Tibial artery (tissue), 4 donors: ENCODE measurements at places on chromosomes 2 and 18.

GRCh38 chr18:51169731-51170130 is 27.8 kb downstream of the MEX3C start:
- no peak for DNase-seq

- DNase-seq = no peak
These were observed 32.4 kb downstream of the MARCO start for GRCh38 chr2:118974103-118974993.

GRCh38 chr2:15730545-15731212 is 139.0 kb downstream of the DDX1 start:
- peak; percentile 93 for DNase-seq

DNA sequence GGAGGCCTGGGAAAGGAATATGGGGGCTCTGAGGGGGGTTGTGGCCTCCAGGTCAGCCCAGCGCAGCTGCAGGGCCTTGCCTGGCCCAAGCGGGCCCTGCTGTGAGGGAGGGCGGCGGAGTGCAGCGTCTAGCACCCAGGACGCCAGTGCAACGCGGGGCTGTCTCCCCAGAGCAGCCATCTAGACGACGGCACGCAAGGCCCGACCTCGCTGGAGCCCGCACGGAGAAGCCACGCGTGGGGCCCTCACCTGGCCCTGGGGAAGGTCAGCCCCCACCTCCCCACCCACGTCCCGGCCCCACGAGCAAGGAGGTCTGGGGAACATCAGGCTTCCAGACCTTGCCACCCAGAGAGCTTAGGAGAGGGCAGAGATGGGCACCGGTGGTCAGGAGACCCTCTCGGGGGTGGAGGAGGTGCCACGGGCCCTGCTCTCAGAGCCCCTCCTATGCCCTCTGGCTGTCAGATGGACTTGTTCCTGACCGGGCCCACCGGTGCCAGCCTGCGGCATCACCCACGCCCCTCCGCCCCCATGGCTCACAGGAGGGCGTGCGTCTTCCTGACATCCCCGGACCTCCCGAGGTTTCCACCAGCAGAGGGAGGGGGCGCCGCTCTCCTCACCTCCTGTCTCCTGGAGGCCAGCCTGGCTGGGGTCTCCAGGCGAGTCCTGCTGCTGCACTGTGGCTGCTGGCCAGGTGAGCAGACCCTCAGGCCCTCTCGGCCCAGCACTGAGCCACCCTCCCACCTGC is 17.0 kb downstream of the GPR35 start:
- DNase-seq = peak; percentile 59

GRCh38 chr2:46142546-46143428 is 154.4 kb upstream of the EPAS1 start:
- DNase-seq = no peak

DNA sequence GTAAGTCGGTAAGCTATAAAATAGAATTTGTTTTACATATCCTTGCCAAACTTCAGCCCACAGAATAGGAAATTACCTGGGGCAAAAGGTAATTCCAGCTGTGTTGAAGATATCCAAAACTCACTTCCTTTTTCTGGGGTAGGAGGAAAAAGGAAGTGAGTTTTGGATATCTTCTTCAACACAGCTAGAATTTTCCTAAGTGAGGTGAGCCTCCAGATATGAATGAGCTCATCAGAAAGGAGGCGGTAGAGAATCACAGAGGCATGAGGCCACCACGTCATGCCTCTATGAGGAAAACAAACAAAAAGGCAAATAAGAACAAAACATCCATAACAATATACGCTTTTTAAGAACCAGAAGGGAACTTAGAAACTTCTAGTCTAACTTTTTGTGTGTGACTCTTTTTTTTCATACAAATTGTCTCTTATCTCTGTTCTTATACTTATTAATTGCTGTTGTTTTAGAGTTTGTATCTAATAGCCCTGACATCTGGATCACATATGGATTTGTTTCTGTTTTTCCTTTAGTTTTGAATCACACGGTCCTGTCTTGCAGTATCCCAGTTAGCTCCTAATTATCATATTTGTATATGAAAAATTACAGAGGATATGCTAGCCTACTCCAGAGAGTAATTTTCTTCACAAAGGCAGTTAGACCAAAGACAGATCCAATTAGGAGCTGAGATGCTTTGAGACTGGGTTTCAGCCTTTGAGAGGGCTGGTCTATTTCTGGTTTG is 104.5 kb downstream of the RBM43 start:
- no peak for DNase-seq

GRCh38 chr2:190318931-190319554 is 583 bp downstream of the HIBCH start:
- no peak for DNase-seq

- no peak for DNase-seq
These were observed 107.6 kb downstream of the STRN start for GRCh38 chr2:36858551-36859365.

GRCh38 chr18:12433829-12434540 is 26.3 kb downstream of the PRELID3A start:
- no peak for DNase-seq

DNA sequence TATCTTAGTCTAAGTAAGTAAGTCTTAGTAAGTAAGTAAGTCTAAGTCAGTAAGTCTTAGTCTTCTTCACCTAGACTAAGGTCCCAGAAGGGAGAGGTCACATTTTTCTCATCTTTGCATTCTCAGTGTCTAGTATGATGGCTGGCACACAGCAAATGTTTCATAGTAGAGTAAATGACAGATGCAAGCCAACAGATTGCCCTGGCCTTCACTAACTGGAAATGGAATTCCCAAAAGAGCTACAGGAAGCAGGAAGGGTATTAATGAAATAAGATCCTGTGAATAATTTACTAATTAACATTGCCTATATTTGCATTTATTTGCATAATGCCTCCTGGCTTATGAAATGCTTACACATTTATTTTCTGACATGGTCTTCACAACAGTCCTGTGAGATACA is 221.6 kb downstream of the RAD51AP2 start:
- DNase-seq = no peak

DNA sequence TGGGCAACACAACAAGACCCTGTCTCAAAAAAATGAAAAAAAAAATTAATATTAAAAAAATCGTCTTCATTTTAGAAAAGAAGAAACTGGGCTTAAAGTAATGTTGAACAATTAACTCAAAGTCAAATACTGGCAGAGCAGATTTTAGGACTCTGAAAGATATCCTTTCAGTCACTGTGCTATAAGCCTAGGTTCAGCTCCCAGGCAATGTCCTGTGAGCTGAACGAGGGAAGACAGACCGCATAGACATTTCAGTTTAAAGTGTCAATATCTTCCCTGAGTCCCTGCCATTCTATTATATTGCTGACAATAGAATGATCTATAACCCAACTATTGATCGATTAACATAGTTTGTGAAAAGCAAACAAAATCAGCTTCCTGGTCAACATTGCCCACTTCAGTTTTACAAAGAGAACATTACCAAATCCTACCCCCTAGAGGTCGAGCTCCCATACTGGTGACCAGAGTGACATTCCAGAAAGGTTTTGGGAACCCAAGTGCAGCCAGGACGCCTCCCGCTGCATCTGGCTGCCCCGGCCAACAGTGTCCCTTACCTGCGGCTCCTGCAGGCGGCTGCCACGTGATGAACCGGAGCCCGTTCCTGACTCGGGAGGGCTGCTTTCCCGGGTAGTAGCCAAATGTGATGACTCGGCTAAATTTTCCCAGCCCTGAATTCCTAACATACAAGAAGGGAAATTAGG is 639 bp downstream of the MRO start:
- peak; percentile 67 for DNase-seq

DNA sequence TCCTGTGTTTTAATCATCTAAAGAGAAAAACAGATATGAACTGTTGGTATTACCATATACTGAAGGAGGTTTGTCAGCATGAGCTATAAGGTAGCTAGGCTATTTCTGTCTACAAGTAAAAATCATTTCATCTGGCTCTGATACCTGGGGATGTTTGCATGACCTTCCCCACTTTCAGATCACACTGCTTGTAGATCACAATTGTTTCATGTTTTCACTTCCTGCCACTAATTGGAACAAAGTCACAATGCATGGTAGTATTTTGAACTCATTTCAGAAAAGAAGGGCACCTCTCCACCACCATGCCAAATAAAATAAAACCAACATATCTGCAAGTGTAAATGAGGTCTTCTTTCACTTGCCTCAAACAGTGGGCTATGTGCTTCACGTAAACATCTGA is 37.8 kb downstream of the NYAP2 start:
- no peak for DNase-seq

DNA sequence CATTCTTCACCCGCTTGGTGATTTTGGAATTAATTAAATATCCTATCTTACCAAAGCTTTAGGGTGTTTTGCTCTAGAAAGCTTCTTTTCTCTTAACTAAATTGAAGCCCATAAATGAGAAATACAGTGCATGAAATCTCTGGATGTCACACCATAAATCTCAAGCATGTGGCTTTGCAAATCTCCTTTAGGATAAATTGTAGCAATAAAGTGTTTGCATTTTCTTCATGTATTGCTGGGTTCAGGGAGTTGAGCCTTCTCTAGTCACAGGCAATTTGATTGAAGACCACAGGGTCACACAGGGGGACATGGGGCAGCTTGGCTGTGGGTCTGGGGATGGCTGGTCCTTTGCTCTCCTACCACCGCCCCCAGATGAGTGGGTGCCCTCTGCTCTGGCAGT is 364.2 kb downstream of the CLIP4 start:
- DNase-seq = no peak

- DNase-seq = peak; percentile 60
These were observed 23.8 kb downstream of the SNORC start for GRCh38 chr2:232893834-232894233.

GRCh38 chr2:9919512-9919911 is 32.0 kb upstream of the GRHL1 start:
- DNase-seq = no peak

- DNase-seq = no peak
These were observed 45.3 kb upstream of the TANC1 start for GRCh38 chr2:158923180-158923594.

GRCh38 chr2:226256709-226257376 is 542.8 kb downstream of the IRS1 start:
- no peak for DNase-seq

- DNase-seq = no peak
These were observed 31.5 kb downstream of the RTP5 start for GRCh38 chr2:241901018-241901380.

DNA sequence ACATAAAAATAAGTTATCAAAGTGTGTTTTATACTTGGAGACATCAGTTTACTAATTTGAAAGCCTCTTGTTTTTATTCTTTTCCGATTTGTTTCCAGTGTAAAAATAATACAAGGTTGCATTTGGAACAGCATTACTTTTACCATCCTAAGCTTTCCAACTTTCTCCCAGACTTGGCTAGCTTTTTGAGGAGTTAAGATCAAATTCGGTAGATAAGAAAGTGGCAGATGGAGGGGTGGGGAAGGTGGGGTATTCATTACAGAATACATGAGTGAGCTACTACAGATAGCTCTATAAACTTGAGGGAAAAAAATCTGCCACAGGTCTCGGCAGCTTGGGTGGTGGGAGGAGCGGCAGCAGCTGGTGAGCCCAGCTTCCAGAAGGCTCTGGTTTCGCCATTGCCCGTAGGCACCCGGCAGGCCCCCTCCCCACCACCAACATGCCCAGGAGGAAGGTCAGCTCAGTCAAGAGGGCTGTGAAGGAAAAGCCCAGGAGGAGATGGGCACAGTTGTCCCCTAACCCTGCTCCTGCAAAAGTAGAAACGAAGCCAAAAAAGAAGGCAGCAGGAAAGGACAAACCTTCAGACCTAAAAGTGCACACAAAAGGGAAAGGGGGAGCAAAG is 18.6 kb upstream of the RMC1 start:
- no peak for DNase-seq

DNA sequence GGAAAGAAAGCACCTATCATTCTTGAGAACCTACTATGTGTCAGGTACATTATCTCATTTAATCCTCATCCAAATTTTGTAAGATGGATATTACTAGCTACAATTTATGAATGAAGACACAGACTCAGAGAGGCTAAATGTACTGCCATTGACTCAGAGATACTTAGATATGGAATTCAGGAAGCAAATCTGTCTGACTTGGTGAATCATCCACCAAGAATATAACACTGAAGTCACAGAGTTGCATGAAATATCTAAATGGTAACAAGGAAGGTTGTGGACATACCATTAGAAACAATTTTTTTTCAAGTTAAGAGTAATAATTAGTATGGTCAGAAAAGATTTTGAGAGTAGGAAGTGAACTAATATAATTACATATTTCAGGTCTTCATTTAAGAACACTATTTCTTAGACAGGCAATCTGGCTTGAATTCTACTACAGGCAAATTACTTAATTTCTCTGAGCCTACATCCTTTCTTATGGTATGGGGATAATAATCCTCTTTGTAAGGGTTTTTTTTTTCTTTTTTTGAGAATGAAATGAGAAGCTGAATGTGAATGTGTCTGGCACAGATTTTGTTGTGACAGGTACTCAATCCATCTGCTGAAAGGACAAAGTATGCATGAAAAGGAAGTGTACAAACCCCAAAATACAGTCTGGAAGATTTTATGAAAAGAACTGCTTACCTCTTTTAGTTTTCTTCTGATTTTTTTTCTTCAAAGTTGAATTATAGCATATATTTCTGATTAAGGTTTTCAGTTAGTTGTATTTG is 14.8 kb upstream of the C2orf66 start:
- no peak for DNase-seq

GRCh38 chr2:16285813-16286510 is 345.6 kb downstream of the MYCN start:
- DNase-seq = no peak

DNA sequence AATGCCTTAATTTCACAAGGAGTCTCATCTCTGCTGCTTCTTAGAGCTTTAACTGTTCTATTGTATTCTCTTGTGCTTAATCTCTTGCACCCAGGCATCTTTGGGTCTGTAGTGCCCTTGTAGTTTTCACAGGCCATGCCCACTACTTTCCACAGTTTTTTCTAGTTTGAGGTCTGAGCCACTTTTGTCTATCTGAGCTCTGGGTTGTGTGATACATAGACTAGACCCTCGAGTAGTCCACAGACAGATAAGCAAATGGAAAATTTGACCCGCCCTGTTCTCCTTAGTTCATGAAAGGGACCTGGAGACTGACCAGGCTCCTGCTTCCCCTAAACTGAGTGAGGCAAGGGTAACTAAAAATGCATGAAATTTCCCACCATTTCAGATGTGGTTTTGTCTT is 466.8 kb upstream of the ZEB2 start:
- DNase-seq = no peak

DNA sequence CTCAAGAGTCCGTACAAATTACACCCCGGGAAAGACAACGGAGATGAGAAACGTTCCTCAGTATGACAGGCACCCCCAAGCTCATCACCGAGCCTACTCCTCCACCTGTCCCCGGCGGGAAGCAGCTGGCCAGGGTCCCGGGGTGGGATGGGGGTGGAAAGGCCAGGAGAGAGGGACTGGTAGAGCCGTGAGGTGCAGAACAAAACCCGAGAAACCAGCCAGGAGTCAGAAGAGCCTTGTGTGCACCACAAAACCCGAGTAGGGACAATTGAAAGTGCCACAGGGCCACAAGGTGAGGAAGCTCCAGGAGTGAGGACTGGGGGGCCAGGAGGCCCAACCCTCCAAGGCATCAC is 75.5 kb upstream of the SALL3 start:
- no peak for DNase-seq

DNA sequence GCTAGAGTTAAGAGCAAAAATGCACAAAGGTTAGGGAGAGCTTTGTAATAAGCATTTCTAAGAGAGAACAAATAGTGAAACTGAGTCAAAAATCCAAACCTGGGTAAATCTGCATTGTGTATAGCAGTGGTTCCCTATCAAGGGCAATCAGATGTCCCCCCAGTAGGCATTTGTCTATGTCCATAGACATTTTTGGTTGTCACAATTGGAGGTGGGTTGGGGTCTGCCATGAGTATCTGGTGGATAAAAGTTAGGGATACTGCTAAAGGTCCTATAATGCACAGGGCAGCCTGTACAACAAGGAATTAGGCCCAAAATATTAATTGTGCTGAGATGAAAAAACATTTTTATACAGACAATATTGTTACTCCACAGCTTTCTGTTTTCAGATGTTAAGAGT is 21.0 kb downstream of the NOP58 start:
- no peak for DNase-seq
